ENCODE measurements at places on chromosomes 2 and 18. TPM values are rescaled to one million over a fixed set of nuclear protein-coding genes. Genes with fewer than 3 reads are reported as not detected.

SH3BP4 gene
- 18.0 TPM for total RNA-seq

SERPINB3 gene
- total RNA-seq = not detected

STAM2 gene
- 38.8 TPM for total RNA-seq

CYP26B1 gene
- 0.82 TPM for total RNA-seq

RUFY4 gene
- not detected for total RNA-seq

FKBP7 gene
- total RNA-seq = 7.3 TPM

NCL gene
- total RNA-seq = 369 TPM

DNA sequence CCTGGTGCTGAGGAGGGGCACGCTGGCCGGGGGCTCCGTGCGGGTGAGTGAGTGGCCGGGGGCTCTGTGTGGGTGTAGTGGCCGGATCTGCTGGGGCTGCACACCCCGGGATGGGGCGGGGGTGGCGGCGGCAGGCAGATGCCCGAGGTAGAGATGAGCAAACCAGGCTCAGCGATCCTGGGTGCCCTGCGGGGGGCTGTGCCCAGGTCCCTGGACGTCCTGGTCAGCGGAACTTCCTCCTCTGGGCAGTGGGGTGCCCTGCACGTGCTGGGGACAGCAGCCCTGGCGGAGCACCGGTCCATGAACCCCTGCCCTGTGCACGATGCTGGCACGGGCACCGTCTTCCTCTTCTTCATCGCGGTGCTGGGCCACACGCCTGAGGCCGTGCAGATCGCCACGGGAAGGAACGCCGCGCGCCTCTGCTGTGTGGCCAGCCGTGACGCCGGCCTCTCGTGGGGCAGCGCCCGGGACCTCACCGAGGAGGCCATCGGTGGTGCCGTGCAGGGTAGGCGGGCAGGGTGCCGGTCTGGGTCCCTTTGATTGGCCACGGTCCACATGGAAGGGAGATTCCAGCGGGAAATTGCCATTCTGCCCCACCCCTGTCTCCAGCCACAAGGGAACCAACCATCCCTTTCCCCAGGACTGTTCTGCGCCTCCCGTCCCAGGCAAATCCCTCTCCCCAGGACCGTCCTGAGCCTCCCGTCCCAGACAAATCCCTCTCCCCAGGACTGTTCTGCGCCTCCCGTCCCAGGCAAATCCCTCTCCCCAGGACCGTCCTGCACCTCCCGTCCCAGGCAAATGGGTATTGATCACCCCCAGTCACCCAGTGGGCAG is 5.9 kb downstream of the NEU4 start:
- DNase-seq = peak; percentile 3

DNA sequence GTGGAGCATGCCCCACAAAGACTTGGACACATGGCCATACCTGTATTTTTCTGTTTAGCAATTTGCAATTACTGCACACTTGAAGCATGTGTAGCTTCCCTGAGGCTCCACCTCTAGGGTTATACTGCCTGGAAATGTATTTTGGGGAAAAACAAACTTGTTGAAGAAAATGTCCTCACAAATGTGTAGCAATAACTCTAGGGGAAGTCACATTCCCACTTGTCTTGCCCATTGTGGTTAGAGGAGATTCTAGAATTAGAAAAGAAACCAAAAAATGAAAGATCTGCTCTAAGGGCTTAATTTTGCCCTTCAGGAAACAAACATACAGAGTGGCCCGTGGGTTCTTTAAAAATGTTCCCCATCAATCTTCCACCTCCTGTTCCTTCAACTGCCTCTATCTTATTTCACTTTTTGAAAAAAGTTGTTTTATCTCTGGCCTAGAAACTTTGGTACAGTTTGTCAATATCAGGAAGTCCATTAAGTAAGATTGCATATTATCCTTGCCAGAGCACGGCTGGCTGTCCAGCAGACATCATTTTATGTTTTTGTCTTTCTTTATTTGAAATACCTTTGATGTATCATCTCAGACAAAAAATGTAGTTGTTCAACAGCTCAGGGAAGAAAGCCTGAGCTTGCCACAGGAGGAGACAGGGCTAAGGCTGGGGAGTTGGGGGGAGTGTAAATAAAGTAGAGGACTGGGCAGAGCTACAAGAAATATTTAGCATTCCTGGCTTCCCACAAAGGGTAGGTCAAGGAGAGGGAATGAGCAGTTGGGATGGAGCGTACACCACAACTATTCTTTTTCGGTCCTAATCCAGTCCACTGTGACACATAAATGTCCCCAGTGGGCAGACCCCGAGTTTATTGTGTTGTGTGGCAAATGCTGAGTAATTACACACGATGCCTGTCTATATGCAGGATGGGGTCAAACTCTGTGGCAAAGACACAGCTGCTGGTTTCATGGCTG is 96.8 kb upstream of the CDC42EP3 start:
- no peak for DNase-seq

DNA sequence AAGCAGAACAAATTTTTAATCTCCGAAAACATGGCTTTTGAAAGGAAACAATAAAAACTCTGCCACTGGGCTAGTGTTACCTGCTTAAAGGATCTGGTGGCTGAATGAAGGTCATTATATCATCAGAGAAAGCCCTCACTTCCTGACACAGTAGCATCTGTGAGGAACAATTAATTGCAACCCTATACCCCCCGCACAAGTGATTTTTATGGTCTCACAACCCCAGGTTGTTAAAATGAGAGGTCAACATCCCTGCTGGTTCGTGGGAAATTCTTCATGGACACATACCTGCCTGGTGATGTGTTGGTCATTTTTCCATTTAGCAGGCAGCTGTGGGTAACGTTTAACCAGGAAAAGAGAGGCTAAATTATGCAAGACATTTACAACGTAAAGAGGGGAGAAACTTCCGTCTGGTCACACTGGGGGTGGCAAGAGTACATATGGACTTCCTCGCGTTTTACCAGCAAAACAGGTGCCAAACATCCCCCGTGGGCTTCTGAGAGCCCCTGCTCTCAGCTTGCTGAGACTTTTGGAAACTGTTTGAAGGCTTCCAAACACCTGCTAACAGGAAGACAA is 29.2 kb downstream of the NIFK start:
- no peak for DNase-seq

- DNase-seq = no peak
Observed at GRCh38 chr2:150866431-150866830, 379.0 kb upstream of the RND3 start.

DNA sequence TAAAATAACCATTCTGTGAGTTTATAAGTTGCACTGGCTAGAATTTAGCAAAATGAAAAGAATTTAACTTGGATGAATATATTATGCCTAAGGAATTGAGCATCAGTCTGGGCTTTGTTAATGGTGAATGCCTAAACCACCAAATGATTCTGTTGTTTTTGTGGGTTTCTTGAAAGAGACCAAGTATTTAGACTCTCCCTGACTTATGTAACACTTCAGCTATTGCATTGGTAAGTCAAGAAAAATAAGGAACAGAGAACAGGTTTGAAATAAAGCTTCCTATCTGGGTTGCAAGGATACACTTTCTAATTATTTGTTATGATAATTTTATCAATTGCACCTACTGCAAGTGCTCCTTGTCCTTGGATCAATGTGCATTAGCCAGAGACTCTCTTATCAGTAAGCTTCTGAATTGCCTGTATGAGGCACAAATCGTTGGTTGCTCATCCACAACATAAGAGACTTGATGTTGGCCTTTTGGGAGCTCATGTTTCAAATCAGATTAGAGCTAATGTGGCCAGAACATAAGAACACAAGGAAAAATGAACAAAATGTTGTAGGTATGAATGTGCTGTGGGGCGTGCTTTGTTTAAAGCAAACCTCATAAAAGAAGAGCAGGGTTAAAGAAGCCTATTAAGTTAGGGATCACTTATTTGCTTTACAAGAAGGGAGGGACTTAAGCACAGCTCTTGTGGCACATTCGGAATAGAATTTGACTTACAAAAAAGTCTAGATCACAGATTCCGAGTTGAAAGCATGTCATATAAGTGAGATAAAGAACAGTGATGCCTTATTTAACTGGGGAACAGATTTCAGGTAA is 37.2 kb downstream of the PRKCE start:
- DNase-seq = no peak

DNA sequence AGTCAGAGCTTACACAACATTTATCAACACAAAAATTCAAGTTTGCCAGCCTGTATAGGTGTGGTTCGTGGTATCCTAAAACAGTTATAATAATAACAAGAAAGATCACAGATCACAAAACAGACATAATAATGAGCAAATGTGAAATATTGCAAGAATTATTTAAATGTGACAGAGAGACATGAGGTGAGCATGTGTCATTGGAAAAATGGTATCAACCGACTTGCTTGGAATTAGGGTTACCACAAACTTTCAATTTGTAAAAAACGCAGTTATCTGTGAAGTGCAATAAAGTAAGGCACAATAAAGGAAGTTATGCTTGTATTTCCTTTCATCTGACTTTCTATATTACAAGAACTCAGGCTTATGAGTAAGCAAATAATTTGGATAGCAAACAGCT is 116.8 kb downstream of the IKZF2 start:
- no peak for DNase-seq

- no peak for DNase-seq
Observed at GRCh38 chr2:96340493-96341414, 5.2 kb downstream of the NCAPH start.

DNA sequence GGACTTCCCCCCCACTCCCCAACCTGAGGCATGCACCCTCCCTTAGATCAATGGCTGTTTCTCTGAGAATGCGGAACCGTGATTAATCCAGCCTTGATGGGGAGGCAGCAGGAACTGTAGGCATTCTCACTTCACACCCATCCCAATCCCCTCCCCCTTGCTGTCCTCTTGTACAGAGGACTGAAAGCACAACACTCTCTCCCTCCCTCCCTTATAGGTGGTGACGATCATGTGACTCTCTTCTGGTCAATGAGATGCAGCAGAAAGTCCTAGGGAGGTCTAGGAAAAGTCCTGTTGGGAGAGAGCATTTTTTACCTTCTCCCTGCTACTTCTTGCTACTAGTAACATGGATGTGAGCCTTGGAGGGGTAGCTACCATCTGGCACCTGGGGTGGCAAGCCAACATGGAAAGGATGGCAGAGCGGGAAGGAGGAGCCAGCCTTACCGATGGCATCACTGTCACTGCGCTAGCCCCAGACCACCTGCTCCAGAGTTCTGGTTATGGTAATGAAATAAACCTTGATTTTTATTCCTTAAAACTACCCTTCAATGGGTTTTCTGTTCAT is 106.9 kb downstream of the MSH2 start:
- DNase-seq = no peak

DNA sequence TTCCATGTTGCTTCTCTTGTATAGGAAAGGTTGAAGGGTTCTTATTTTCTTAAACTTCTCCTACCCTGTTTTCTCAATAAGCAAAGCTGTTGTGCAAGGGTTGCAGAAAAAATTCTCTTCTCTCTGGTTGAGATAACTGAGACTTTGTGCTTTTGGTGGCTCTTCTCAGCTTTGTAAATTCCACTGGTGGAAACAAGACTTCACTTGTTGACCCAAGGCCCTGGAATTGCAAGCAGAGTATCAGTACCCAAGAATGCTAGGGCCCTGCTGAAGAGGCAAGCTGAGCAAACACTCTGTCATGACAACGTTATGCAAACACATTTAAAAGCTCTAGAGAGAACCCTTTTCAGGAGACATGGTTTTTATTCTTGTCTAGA is 294.7 kb upstream of the EPAS1 start:
- no peak for DNase-seq

GRCh38 chr2:121860033-121860757 is 104.7 kb downstream of the TSN start:
- no peak for DNase-seq

DNA sequence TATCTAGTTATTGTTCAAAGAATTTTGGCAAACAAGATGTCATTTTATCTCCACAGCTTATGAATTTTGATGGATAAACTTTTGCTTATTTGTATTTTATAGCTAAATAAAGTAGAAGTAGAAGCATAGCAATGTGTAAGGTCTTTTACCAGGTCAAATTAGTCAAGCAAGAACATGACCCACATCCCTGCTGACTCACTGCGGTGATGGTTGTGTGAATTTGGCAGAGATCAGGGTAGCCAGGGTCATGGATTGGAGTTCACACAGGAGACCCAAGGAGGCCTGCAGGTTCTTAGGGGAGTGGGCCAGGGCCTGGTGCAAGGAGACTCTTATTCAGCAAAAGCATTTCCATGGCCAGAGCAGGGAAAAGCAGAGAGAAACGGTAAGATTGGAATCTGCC is 18.7 kb downstream of the SP140 start:
- DNase-seq = no peak

DNA sequence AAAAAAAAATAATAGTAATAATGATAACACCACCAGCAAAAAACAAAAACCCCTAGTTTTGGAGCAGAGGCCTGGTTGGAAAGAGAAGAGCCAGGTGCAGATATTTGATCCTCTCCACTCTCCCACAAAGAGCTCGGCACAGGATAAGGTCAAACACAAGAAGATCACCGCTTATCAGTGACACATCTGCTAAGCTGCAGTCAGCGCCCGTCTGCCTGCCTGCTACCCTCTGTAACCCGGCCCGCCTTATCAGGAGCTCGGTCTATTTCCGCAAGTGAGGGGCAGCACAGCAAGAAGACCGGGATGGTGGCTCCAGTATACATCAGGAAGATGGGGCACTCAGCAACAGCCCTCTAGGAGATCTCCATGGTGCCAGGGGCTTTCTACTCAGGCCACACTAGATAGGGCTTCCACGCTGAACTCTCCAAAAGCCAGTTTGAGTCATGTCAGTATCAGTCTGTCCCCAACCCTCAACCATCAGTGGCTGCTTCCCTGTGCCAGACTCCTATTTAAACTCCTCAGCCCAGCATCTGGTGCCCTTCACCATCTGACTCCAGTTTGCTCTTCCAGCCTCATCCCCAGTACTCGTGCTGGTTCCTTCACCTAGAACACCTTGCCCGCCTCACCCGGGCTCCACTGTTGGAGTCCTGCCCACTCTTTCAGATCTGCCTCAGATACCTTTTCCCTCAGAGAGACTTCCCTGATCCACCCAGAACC is 67.3 kb upstream of the PPP1CB start:
- no peak for DNase-seq

DNA sequence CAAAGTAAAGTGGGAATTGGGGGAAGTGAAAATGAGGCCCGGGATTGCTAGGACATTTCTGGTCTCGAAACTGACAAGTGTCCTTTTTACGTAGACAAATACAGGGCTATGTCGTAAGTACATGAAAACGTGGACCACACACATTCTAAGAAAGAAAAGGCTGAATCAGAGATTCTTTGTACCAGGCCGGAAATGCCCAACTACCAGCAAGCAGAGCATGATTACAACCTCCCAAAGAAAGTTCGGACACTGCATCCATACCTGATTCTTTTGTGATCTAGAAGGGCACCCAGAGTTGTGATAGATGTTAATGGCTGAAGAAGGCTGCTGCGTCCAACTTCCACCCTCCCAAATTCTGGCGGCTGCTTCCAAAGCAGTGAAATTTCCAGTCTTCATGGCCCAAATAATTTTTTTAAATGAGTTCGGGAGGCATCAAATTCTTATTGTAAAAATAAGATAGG is 1.7 kb downstream of the RBMS1 start:
- DNase-seq = no peak

- DNase-seq = no peak
Observed at GRCh38 chr2:217302856-217303255, 443.0 kb upstream of the TNP1 start.

DNA sequence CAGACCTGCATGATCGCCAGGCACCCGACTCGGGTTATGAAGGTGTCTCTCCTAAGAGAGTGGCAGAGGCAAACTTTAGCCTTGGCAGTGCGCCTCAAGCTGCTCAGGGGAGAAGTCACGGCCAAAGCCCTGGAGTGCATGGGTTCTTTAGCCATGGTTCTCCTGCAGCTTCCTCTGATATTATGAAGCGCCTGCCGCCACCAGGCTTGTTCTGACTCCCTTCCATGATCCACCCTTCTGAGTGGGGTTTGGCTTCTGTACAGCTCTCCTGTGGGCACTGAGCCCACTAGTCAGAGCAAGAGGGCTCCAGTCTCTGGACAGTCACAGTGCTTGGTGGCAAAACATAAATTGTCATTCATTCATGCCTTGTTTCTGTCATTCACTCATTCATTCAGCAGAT is 25.9 kb upstream of the TMBIM1 start:
- DNase-seq = no peak

GRCh38 chr18:9951022-9951859 is 37.4 kb downstream of the VAPA start:
- DNase-seq = no peak

All from mucosa of descending colon (tissue), 3 donors.